ENCODE measurements at places on chromosomes 4 and X.
A peak's percentile ranks its signal among the peaks of the same experiment; 100 is the strongest.

GRCh38 chr4:102263024-102263787, 82.1 kb downstream of the SLC39A8 start:
- DNase-seq: peak; percentile 72

GRCh38 chrX:153723351-153724251, 586 bp downstream of the BCAP31 start:
- peak; percentile 44 for DNase-seq

DNA sequence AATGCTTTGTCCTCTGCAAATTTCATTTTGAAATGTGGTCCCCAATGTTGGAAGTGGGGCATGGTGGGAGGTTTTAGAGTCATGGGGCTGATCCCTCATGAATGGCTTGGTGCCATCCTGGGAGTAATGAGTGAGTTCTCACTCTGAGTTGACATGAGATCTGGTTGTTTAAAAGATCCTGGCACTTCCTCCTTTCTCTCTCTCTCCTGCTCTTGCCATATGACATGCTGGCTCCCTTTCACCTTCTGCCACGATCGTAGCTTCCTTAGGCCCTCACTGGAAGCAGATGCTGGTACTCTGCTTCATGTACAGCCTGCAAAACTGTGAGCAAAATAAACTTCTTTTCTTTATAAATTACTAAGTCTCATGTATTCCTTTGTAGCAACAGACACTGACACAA, 262.0 kb downstream of the IL15 start:
- no peak for DNase-seq

- DNase-seq: peak; percentile 63
Observed at GRCh38 chrX:43557792-43558191, 98.3 kb upstream of the MAOA start.

GRCh38 chr4:159552979-159553768, 450.3 kb downstream of the RAPGEF2 start:
- no peak for DNase-seq

GRCh38 chrX:145848857-145849256, 31.2 kb downstream of the SLITRK2 start:
- no peak for DNase-seq

DNA sequence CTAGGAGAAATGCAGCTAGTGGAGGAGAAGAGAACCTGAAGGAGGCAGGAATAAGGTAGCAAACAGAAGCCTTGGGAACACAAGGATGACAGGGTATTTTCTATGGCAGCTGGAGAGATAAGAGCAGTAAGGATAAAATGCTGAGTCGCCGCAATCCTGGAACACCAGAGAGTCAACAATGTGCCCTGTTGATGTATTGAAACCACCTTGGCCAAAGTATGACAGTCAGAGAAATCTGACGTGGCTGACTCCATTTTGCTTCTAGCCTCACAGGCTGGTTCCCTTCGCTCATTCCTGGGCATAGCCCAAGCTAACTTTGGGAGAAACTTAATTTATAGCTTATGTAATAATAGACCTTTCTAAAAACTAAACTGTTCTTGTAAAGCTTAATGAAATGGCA, 56.6 kb upstream of the C4orf54 start:
- no peak for DNase-seq

DNA sequence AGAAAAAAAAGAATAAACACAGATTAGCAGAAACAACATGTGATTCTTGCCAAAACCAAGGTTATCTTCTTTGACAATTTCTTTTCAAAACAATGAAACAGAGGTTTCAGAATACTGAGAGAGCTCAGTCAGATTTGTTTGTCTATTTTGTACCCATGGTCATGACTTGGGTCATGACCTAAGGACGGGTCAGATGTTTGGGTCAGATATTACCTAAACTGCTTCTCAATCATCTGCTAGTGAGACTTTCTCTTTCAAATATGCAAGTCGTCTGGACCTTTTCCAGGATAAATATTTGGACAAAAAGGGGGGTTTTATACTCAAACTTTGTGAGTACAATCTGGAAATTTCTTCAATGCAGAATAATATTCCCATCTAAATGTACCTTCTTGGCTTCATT, 148.3 kb upstream of the USP38 start:
- DNase-seq: no peak

GRCh38 chr4:79397951-79398350, 10.1 kb downstream of the GK2 start:
- DNase-seq: no peak

- no peak for DNase-seq
Observed at GRCh38 chr4:163042306-163042705, 124.4 kb downstream of the NAF1 start.

- no peak for DNase-seq
Observed at GRCh38 chr4:145276050-145276449, 95.7 kb upstream of the OTUD4 start.

DNA sequence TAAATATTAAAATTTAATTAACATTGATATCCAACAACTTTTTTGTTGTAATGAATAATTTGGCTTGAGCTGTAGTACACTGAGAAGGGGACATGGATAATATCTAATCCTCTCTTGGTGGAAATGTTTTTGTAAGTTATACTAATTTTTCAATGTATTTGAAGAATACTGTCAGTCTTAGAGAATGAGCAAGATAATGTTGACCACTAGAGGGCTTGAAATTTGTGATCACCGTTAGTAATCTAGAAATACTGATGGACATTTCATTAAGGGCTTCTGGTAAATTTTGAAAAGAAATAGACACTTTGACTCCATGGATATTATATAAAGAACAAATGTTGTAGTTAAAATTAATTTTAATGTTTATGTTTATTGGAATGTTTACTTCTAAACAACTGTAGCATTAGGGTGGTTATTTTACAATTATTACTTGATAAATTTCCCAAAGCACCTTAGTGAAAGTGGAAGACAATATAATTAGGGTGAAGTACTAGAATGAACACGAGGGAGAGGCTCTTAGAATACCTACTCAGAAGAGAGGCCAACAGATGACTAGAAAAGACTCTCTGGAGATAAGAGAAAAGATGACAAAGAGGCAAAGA, 20.0 kb upstream of the CAMK2D start:
- peak; percentile 25 for DNase-seq

- no peak for DNase-seq
Observed at GRCh38 chr4:137754652-137755471, 222.6 kb upstream of the PCDH18 start.

- no peak for DNase-seq
Observed at GRCh38 chr4:184439856-184440594, 34.3 kb downstream of the IRF2 start.

DNA sequence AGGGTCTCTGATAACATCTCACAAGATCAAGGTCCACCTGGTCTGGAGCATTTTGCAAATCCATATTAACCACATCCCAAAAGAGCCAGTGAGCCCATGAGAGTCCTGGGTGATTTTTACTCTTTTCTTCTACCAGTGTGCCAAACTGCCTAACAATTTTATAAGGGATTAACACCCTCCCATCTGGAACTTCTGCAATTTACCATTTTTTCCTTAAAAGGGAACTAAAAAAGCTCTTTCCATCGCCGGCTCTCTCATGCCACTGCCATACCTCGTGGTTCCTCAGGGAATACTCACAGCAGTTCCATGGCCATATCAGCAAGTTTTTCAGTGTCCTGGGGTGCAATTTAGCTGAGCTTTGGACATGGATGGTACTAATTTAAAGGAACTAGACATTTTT, 55.7 kb downstream of the SEPSECS start:
- no peak for DNase-seq

DNA sequence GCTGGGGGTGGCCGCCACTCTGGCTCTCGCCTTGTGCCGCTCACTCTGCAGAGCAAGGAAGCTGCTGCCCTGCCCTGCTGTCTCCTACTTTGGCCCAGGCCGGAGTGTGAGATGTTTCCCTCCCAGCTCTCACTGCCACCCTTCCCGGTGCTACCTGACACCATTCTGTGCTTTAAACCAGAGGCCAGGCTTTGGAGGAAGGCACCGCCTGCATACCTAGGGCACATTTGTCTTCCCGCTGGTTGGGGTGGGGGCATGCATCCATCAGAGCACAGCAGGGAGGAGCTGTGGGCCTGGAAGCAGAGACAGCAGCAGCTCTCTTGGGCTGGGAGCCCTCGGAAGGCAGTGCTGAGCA, 96.9 kb upstream of the PSAPL1 start:
- DNase-seq: no peak

DNA sequence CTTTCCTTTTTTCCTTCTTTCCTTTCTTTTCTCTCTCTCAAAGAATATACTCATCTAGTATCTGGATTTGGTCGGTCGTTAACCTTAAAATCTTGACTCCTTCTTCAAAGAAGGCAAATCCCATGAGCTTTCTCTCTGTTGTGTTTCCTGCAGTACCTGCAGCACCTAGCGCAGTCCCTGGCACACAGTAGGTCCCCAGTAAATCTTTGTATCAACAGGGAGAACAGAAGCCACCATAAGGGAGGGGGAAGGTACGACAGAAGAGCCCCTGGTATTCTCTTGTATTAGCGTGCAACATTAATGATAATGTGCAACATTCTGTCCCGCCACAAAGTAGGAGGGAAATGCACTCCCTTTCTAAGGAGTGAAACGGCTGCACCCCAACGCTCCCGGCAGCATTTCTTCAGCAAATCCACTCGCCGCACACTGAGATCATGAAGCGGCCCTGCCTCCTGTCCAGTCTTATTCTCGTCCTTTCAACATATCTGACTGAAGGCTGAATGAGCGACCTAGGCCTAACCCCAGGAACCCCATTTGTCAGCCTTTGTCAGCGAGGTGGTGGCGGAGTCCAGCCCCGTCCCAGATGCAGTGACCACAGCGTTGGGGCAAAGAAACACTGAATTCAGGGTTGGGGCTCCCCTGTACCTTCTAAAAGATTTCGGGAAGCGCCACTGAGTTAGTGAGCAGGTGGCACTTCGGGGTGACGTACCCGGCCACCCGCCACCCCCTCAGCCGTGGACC, 133.7 kb downstream of the AMELX start:
- DNase-seq: no peak

DNA sequence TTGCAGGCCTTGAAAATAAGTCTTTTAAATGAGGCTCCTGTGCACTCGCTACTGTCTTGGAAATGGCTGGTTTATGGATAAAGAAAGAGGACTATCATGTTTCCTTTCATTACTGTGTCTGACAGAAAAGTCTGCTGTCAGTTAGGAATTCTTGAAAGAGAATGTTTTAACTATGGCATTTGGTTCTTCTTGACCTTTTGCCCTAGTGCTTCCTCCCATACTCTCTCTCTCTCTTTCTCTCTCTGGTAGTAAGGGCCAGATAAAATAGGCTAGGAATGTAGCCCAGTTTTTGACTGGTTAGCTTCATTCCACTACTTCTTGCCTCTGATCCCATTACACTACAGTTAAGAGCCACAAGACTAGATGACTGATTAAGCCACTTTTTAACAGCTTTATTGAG, 29.8 kb downstream of the YY2 start:
- no peak for DNase-seq
